Left forelimb (tissue), 1 donor: ENCODE measurements at places on chromosomes 5 and 9.

GRCh38 chr5:34817558-34818351 lies 21.2 kb upstream of the TTC23L start:
- DNase-seq: no peak

DNA sequence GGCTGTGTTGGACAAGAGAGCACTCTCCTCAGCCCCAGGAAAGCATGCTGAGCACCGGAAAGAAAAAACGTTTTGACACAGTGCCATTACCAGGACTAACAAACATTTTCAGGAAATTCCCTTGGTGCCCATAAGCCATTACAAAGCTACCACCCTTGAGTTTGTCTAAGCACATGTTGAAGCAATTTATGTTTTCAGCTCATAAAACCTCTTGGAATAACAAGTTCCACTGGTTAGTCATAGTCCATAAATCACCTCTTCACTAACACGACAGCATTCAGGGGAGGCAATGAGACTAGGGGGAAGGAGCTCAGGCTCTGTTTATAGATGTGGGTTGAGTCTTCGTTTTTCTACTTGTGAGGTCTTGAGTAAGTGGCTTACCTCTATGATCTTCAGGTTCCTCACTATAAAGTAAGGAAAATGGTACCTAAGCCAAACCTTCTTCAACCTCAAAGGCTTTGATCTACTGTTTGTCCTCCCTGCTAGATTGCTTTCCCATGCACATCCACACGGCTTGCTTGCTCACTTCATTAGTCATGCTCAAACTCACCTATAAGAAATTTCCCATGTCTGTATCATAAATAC lies 65.4 kb downstream of the DRD1 start:
- DNase-seq: no peak

DNA sequence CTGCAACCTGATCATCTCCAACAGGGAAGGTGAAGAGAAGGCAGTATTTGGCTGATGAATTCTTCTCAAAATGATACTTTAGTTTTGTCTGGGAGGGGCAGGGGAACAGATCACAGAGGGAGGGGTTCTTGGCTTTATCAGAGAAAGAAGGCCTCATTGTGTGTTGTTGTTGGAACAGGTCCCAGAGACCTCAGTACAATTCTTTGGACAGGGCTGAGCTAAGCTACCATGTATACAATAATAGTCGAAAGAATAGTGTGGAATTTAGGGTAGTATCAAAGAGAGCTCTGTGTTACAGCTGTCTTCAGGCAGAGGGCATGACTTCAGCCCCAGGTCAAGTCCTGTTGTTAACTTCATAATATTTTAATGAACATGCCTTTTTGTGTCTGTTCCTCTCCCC lies 39.9 kb downstream of the ARHGAP26 start:
- DNase-seq: no peak

GRCh38 chr9:3677541-3677940 lies 151.7 kb upstream of the RFX3 start:
- no peak for DNase-seq

DNA sequence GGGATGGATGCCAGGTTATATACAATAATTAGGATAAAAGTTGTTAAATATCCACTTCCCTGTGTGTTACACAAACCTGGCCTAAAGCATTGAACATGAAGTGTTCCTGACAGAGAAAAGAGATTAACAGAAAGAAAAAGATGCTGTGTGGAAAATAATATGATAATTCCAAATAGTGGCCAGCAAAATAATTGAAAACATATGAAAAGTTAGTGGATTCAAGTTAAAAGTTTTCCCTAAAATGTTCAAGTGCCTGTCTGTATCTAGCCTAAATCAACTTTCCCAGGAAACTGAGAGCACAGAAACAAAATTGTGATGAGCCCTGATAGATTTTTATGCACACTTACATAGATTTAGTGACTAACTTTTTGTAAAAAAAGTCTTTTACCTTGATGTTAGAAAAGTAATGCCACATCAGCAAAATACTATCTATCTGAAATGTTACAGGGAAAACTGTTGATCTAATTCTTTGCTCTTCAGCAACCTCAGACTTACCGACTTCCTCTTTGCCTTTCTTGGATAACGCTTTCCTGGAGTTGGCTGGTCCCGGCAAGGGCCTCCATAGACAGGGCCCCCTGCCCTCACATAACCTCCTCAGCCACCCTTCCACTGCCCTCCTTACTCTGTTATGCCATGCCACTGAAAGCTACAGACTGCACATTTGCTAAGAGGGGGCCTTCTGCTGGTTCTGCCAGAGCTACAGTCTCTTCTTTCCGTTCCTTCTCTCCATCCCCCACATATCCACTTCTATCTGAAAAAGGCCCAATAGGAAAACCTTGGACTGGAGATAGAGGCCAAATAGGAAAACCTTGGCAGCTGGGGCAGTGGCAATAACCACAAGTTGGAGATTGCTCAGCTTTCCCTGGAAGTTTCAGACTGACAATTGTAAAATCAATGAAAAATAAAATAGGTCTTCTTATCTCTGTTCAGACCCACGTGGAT lies 44.4 kb downstream of the ZNF474 start:
- DNase-seq: no peak

DNA sequence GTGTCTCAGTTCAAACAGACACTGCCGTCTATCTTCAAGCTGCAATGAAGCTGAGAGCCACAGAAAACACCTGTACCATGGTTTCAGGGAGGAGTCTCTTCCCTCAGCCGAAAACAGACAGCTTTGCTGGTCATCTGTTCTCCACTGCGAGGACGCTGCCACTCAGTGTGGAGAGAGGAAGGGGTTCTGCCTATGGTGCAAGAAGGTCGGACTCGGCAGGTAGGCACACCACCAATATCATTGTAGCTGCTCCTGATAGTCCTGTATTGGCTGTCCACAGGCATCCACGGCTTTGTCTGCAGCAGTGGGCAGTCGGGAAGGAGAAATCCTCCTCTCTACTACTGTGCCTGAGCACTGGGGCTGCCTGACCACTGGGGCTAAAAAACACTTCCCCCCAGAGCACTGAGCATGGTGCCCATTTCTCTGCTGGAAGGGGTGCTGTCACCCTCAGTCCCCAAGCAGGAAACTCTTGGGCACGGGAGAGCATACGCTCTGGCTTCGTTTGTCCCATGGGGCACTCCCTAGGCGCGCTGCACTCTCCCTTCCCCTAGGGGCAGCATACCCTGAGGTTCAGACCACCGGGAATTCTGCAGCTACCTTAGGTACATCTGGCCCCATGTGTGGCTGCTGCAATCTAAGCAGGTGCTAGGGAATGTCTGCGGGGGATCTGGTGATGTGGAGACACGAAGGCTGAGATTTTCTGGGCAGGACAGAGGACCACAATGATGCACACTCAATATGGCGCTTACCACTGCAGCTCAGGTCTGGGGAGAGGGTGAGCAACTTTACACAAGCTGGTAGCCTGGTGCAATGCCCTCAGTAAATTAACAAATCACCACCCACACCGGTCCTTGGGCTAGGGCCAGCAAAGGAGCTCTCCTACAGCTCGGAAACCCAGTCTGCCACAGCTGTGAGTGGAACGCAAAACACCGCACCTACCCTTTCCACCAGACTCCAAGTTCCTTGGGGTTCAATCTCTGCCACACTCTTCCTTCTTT lies 880.9 kb upstream of the SEMA6A start:
- DNase-seq: no peak

DNA sequence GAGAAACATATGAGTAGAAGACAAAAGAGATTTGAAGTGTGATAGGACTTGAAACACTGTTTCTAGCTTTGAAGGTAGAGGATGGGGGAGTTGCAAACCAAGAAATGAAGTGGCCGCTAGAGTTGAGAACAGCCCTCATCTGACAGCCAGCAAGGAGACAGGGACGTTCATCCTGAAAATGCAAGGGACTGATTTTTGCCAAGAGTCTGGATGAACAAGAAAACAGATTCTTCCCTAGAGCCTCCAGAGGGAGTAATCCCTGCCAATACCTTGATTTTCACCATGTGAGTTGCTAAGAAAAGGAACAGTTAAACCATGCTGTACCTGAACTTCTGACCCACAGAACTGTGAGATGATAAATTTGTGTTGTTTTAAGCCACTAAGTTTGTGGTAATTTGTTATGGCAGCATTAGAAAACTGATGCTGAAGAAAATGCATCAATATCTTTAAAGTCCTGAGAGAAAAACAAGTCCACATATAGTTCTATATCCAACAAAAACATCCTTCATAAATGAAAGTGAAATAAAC lies 154.0 kb upstream of the ADAMTSL1 start:
- DNase-seq: no peak

GRCh38 chr5:176144508-176144907 lies 93.7 kb upstream of the SIMC1 start:
- DNase-seq: no peak

- no peak for DNase-seq
Measured at GRCh38 chr9:106643211-106643930, 219.6 kb upstream of the ZNF462 start.

DNA sequence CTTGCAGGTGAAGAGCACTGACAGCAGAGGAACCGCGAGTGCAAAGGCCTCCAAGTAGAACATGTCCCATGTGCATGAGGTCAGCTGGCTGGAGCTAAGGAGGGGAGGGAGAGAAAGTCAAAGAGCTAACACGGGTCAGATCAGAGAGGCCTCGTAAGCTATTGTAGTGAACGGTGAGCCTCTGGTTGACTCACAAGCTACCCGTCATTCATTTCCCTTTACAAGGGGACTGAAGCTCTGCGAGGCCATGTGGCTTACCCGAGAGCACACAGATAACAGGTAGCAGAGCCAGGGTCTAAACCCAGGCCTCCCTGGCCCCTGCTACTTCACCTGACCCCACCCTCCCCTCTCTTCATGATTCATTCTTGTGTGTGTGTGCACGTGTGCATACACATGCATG lies 152.7 kb upstream of the ADRA1B start:
- DNase-seq: no peak

DNA sequence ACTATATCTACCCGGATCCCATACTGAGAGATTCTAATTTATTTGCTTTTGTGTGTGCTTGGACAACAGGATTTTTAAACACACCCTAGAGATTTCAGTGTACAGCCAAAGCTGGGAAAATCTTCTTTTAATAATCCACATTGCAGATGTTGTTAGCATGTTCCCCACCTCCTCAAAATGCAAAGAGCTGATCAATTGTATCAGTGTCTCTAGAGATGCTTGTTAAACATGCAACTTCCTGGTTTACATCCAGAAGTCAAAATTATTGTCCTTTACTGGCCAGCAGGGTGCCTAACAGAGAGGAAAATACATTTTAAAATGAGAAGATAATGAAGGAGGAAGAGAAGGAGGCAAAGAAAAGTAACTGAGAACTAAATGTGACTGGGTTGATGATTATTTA lies 793.3 kb downstream of the SEMA5A start:
- DNase-seq: no peak

GRCh38 chr5:1298067-1298551 lies 3.2 kb upstream of the TERT start:
- peak; percentile 26 for DNase-seq

DNA sequence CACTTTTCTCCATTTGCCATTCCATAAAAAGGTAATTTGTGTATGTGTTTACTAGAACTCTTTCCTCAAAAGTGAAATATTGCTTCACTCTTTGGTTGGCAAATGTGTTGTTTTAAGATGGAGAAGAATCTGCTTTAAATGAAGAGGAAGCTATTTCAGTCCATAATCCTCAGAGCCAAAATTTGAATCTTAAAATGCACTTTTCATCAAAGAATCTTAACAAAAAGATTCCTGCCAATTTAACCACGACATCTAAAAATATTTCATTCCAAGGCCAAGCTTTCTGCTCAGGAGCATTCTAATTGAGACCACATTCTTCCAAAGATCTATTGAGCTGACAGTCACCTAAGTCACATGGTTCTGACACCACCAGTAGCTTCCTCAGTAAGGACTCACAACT lies 7.5 kb downstream of the GABRB2 start:
- DNase-seq: no peak

- no peak for DNase-seq
Measured at GRCh38 chr9:131605770-131606590, 60.7 kb downstream of the PRRT1B start.

- no peak for DNase-seq
Measured at GRCh38 chr5:104643320-104643719, 1080.7 kb upstream of the NUDT12 start.

GRCh38 chr9:110808599-110808980 lies 140.0 kb downstream of the MUSK start:
- DNase-seq: no peak

DNA sequence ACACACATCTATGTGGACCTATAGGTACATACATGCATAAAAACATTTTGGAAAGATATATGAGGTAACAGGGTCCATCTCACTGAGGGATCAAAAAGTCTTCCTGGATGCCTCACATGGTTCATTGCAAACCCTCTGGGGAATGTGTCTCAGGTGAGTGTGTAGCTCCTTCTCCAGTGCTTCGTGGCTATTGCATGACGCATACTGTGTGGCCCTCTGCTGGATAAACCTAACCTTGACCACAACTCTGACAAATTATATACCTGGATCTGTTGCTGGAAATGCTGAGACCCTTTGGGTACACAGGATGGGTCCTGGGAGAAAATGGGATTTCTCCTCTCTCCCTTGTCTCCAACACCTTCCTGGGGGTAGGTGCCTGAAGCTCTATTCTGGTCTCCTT lies 91.9 kb downstream of the JAKMIP2 start:
- DNase-seq: no peak

GRCh38 chr5:101482931-101483330 lies 579.8 kb upstream of the ST8SIA4 start:
- DNase-seq: no peak

DNA sequence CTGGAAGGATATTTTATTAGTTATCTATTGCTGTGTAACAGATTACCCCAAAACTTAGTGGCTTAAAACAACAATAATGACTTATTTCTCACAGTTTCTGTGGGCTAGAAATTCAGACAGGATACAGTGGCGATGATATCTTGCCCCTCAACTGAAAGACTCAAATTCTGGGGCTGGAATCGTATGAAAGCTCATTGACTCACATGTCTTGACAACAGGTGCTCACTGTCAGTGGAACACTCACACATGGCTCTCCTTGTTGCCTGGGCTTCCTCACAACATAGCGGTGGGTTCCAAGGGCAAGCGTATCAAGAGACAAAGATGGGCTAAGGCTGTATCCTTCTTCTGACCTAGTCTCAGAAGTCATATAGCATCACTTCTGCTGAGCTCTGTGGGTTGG lies 3.7 kb upstream of the GNPDA1 start:
- no peak for DNase-seq
